ENCODE measurements at places on chromosomes 7 and 10. TPM values are rescaled to one million over a fixed set of nuclear protein-coding genes. Genes with fewer than 3 reads are reported as not detected.

DNA sequence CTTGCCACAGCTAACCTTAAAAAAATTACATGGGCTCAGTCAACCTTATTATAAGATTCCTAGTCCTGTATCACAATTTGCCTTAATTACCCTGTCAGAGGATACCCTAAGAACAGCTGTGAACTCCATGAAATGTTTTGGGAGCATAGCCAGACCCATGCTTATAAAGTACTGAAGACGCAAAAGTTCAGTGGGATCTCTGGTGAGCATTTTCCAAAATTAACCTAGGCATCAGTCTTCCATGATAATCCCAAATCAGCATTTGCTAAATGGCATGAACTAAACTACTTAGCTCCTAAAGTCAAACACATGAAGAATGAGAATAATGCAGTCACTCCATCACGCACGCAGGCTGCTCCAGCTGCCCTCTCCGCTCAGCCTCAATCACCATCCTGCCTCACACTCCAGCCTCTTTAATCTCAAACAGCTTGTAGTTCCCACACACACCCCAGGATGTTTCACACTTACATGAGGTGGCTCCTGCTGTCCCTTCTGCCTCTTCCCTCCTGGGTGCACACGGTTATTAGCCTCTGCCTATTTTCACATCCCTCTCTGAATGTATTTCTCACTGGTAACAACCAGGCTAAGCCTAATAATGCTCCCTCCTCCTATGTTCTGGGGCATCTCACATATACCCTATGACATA, 15.3 kb downstream of the IGF2BP3 start:
- no peak for DNase-seq

- no peak for DNase-seq
These were observed 31.2 kb upstream of the AOAH start for GRCh38 chr7:36755484-36755883.

DNA sequence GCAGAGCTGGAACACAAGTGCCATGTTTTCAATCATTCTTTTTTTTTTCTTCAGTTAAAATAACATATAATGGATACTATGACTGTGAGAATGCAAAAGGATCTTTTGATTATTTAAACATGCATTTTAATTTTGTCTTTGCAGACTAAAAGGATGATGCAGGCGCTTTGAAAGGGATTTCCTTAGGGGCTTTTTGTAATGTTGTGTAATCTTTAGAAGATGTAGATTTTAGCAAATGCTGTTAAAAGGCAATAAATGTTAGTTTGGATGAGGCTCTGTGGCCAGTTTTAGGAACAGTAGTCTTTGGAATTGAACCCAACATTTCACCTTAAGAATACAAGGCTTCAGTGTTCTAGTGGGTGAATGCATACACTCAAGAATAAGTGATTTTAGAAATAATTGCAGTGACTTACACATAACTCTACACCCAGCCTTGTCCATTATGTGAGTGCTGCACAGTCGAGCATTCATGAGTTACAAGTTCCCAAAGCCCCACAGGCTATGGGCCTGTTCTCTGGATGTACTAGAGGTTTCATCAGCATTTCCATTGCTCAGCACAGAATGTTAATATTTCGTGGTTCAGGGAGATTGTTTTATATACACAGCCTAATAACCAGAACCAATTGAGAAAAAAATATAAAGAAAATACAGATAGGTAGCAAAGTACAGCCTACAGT, 11.6 kb downstream of the PAPSS2 start:
- no peak for DNase-seq

- no peak for DNase-seq
These were observed 1.5 kb upstream of the ZNF3 start for GRCh38 chr7:100082978-100083377.

- no peak for DNase-seq
These were observed 222.4 kb upstream of the LRGUK start for GRCh38 chr7:133904776-133905175.

The SFR1 gene
- 4.7 TPM for total RNA-seq

The KAT6B gene
- 50.3 TPM for total RNA-seq
